ENCODE measurements at places on chromosomes 6 and 20. TPM values are rescaled to one million over a fixed set of nuclear protein-coding genes. Genes with fewer than 3 reads are reported as not detected.

DNA sequence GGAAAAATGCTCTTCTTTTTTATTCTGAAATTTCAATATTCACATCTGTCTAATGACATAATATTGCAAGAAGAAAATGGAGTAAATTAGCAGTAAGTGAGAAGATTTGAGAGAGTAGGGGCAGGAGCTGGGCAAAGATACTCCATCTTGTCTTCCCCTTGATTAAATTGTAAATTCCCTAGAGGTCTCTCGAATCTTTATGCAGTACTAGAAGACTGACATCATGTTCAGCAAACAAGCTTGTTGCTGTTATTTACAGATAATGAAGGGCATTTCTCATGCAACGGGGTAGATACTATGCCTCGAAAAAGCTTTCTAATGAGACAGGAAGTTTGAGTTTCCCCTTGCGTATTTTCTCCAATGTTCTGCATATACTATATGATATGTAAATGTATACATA is 306.9 kb upstream of the PTCHD4 start:
- DNase-seq, result no peak
- H3K27me3 ChIP-seq, result no peaks in the 10 kb centered on the region
- H3K36me3 ChIP-seq, result no peaks in the 10 kb centered on the region

- no peak overlapping the region for H3K27ac ChIP-seq
- no peak overlapping the region for H3K4me3 ChIP-seq
- H3K4me1 ChIP-seq, result no peaks in the 10 kb centered on the region
Measured at GRCh38 chr20:13404293-13404692, 183.2 kb downstream of the ISM1 start.

- H3K4me1 ChIP-seq, result no peaks in the 10 kb centered on the region
- no peak overlapping the region for H3K4me3 ChIP-seq
- no peaks in the 10 kb centered on the region for H3K36me3 ChIP-seq
- DNase-seq, result peak; percentile 33
Measured at GRCh38 chr20:61940976-61941720, 124.5 kb downstream of the TAF4 start.

- no peaks in the 10 kb centered on the region for H3K4me1 ChIP-seq
- H3K27me3 ChIP-seq, result no peaks in the 10 kb centered on the region
- H3K27ac ChIP-seq, result no peak overlapping the region
- no peak overlapping the region for H3K4me3 ChIP-seq
Measured at GRCh38 chr20:25643716-25644115, 19.9 kb upstream of the NANP start.

DNA sequence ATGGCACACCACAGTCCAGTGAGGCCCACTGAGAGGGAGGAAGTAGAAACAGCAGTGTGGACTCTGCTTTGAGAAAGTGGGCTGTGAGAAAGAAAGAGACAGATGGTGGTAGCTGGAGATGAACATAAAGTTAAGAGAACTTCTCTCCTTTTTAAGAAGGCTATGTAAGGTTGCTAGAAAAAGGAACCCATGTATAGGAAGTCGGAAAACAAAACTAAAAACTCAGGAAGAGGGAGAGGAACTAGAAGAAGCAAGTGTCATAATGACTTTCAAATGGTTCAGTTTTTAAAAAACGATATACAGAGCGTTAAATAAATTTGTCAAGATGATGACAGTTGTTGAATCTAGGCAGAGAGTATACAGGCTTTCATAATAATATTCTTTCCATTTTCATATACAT is 25.4 kb upstream of the GMNN start:
- no peak for DNase-seq
- no peaks in the 10 kb centered on the region for H3K27me3 ChIP-seq
- H3K27ac ChIP-seq, result no peak overlapping the region
- no peaks in the 10 kb centered on the region for H3K4me1 ChIP-seq
- H3K36me3 ChIP-seq, result no peaks in the 10 kb centered on the region
- no peak overlapping the region for H3K4me3 ChIP-seq

DNA sequence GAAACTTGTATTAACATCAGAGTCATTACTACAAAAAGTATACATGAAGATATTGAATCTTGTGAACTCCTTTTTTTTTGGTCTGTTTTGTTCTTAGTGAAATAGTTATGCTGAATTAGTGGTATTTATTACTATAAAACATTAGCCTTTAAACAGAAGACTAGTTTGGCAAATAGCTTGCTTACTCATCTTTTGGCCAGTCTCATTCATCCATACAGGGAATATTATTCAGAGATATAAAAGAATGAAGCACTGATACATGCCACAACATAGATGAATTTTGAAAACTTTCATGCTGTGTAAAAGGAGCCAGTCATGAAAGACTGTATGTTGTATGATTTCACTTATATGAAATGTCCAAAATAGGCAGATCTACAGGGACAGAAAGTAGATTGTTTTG is 205.9 kb downstream of the ZFAND3 start:
- H3K4me3 ChIP-seq, result no peak overlapping the region
- H3K27ac ChIP-seq, result no peak overlapping the region
- H3K27me3 ChIP-seq, result no peaks in the 10 kb centered on the region
- peaks cover 9% of the 10 kb centered on the region for H3K4me1 ChIP-seq
- H3K36me3 ChIP-seq, result no peaks in the 10 kb centered on the region
- DNase-seq, result no peak

DNA sequence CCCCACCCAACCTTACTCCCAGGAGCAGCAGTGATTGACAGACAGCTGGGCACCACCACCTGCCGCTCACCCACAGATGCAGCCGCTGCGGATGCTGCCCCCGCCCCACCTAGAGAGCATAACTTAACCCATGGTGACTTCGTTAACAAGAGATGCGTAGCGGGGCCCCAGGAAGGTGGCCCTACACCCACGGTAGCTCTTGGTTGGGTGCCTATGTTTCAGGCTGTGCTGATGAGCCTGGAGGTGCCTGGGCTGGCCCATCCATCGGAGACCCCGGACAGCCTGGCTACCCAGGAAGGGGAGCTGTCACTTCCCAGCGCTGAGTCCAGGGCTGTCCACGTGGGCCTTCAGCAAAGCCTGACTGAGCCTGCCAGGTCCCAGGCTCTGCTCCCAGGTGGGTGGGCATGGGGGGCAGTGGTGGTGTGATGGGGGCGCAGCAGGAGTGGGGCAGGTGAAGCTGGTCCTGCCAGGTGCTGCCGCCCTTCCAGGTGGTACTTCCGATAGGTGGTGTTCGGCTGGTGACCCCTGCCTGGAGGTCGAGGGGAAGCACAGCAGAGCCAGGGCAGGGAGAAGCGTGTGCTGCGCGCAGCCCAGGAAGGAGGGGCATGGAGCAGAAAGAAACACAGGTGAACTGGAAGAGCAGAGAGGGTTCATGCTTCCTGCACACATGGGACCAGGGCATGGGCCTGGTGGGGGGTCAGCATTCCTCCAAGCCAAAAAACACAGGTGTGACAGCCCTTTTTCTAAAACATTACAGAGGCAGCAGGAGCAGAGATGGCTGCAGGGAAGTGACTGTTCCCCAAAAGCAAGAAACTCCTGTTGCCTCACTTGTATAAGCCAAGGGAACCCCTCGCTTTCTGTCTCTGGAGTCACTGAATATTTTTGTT is 56.9 kb downstream of the SYNJ2 start:
- DNase-seq, result no peak
- no peaks in the 10 kb centered on the region for H3K36me3 ChIP-seq
- peaks cover 32% of the 10 kb centered on the region for H3K4me1 ChIP-seq
- no peak overlapping the region for H3K4me3 ChIP-seq

DNA sequence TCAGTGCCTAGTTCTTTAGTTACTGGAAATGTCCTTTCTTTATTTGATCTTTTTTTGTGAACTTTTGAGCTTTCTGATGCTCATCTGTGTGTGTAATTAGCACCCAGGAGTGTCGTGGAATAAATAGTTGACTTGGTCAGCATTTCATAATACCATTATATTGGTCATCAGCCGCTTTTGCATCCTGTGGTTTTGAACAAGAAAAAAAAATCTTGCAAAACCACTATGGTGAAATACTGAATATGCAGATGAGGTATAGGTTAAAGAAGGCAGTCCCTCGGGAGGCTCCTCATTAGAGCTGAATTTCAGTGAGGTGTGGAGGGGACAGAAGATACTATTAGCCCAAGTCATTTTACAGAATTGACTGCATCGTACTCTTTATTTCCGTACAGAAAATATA is 90.1 kb downstream of the FOXO3 start:
- no peak for DNase-seq
- H3K36me3 ChIP-seq, result no peaks in the 10 kb centered on the region
- peaks cover 56% of the 10 kb centered on the region for H3K4me1 ChIP-seq
- no peaks in the 10 kb centered on the region for H3K27me3 ChIP-seq
- no peak overlapping the region for H3K27ac ChIP-seq
- H3K4me3 ChIP-seq, result no peak overlapping the region

DNA sequence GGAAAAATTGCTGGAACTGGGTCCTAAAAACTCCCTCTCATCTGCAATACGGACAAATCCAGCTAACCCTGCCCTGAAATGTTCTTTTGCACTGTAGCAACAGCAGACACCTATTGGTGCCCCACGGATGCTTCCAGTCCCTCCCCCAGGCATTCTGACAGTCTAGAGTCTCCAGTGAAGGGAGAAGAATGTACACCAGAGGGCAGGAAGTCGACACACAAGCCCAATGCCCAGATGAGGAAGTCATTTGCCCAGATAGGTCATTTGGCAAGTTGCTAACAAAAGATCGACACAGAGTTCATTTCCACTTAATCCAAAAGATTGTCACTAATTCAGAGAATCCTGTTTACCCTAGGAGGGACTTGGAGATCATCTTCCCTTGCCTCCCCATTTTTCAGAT is 293.0 kb upstream of the PRDM1 start:
- H3K4me3 ChIP-seq, result no peak overlapping the region
- no peaks in the 10 kb centered on the region for H3K27me3 ChIP-seq
- H3K4me1 ChIP-seq, result peaks cover 7% of the 10 kb centered on the region
- no peak overlapping the region for H3K27ac ChIP-seq
- no peaks in the 10 kb centered on the region for H3K36me3 ChIP-seq
- no peak for DNase-seq

- H3K27me3 ChIP-seq, result no peaks in the 10 kb centered on the region
- peaks cover 3% of the 10 kb centered on the region for H3K4me1 ChIP-seq
- no peak for DNase-seq
- H3K27ac ChIP-seq, result no peak overlapping the region
- no peaks in the 10 kb centered on the region for H3K36me3 ChIP-seq
Measured at GRCh38 chr6:16769131-16769985, 8.1 kb upstream of the ATXN1 start.

DNA sequence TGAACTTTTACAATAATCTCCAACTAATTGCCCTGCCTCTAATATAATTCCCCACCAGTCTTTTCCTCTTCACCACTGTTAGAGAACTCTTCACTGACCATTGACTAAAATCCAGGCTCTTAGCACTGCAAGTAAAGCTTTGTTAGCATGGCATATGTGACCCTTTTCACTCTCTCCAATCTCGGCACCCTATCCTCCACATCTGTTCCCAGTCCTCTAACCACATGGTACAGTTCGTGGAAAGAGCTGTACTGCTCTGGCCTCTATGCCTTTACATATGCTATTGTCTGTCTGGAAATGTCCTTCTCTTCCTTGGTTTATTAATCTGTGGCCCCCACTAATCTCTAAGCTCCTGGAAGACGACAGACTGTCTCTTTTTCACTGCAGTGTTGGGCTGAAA is 63.0 kb upstream of the EIF2S2 start:
- H3K4me3 ChIP-seq, result no peak overlapping the region
- H3K27ac ChIP-seq, result no peak overlapping the region
- no peaks in the 10 kb centered on the region for H3K27me3 ChIP-seq
- no peaks in the 10 kb centered on the region for H3K36me3 ChIP-seq
- no peaks in the 10 kb centered on the region for H3K4me1 ChIP-seq

- H3K4me1 ChIP-seq, result peaks cover 15% of the 10 kb centered on the region
- no peak overlapping the region for H3K27ac ChIP-seq
- H3K27me3 ChIP-seq, result no peaks in the 10 kb centered on the region
- H3K36me3 ChIP-seq, result no peaks in the 10 kb centered on the region
Measured at GRCh38 chr6:25407431-25407830, 128.3 kb downstream of the CARMIL1 start.

DNA sequence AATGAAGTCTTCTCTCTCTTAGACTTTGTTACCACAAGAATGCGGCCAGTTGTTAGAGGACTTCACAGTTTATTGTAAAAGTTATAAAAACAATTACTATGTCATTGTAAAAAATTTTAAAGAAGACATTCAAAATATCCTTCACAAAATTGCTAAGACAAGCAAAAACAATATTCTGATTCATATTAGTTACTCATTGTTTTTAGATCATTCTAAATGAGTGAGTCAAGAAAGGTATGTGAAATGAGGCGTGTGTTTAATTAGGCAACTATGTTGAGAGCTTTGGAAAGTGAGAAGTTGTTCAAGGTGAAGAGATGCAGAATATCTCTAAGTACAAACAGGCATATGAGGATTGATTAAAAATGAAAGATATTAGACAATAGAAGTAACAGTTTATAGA is 875.3 kb downstream of the EYS start:
- H3K27ac ChIP-seq, result no peak overlapping the region
- no peaks in the 10 kb centered on the region for H3K36me3 ChIP-seq
- H3K27me3 ChIP-seq, result no peaks in the 10 kb centered on the region
- H3K4me3 ChIP-seq, result no peak overlapping the region
- no peaks in the 10 kb centered on the region for H3K4me1 ChIP-seq

DNA sequence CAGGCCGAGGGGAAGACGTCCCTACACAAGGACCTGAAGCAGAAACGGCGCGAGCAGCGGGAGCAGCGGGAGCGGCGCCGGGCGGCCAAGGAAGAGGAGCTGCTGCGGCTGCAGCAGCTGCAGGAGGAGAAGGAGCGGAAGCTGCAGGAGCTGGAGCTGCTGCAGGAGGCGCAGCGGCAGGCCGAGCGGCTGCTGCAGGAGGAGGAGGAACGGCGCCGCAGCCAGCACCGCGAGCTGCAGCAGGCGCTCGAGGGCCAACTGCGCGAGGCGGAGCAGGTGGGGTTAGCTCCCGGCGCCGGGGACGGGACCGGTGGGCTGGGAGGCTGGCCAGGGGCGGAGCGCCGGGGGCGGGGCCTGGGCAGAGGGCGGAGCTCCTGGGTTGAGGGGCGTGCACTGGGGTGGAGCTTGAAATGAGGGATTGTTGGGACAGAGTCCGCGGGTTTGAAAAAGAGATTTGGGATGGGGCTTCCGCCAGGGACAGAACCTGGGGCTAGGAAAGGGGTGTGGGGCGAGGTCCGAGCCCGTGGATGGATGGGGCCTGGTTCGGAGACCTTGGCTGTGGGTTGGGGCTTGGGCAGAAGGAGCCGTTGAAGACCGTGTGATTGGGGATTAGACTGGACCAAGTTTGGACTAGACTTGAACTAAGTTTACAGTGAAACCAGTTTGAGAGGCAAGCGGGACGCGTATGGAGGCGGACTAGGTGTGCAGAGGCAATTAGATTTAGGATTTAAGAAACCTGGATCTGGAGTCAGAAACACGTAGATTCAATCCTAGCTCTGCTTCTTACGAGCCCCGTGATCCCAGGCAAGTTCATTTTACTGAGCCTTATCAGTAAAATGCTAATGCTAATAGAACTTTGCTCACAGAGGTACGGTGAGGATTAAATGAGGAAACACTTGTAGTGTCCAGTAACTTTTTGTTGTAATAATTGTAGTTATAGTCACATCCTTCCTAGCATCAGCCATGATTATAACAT is 20.9 kb downstream of the DEF6 start:
- H3K4me1 ChIP-seq, result peaks cover 4% of the 10 kb centered on the region
- H3K27me3 ChIP-seq, result no peaks in the 10 kb centered on the region
- no peaks in the 10 kb centered on the region for H3K36me3 ChIP-seq
- peak; percentile 96 for DNase-seq
- H3K27ac ChIP-seq, result peak overlapping the region; percentile 29

Gene NMBR
- total RNA-seq, result 0.12 TPM

Gene ENPP5
- total RNA-seq, result 4.8 TPM

Gene FAM83B
- 1.0 TPM for total RNA-seq

Gene EYS
- total RNA-seq, result 0.25 TPM

Gene LY6G6F
- not detected for total RNA-seq

Gene SYNDIG1
- 0.22 TPM for total RNA-seq

Gene CFAP61
- 0.19 TPM for total RNA-seq

Gene SIRPB1
- total RNA-seq, result 0.05 TPM

Gene HSP90AB1
- 450 TPM for total RNA-seq

Data from pancreas (tissue), 10 donors.